ENCODE measurements at places on chromosomes 1 and 21.

DNA sequence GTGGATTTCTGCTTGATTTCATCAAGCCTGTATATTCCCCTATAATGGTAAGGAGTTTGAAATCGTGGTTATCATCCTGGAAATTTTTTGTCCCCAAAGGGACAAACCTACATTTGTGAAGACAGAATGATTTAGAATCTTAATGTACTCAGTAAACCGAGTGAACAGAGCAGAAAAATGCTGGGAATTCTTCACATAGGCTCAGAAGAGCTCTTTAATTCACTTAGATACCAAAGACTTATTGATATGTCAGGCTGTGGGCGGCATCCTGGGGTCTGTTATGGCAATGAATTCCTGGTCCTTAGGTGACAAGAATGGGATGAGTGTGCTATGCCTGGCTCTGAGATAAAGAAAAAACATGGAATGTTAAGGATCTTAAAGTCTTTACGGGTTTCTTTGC, 74.9 kb downstream of the ROR1 start:
- no peak for DNase-seq

DNA sequence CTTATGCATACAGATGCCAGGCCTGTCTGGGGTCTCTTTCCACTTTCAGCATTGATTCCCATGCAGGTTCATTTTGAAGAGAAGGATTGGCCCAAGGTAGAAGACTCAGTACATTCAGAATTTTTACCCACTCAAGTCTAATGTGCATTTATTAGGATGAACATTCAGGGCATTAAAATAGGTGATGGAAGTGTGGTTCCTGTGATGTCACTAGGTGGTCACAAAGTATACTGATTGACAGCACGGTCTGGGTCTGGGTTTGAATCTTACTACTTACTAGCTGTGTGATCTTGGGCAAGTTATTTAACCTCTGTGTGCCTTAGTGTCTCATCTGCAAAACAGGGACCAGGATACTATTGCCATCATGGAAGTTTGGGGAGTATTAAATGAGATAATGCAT, 711 bp upstream of the ZNF648 start:
- no peak for DNase-seq

- DNase-seq, result no peak
Measured at GRCh38 chr1:1861339-1861730, 29.6 kb downstream of the GNB1 start.

DNA sequence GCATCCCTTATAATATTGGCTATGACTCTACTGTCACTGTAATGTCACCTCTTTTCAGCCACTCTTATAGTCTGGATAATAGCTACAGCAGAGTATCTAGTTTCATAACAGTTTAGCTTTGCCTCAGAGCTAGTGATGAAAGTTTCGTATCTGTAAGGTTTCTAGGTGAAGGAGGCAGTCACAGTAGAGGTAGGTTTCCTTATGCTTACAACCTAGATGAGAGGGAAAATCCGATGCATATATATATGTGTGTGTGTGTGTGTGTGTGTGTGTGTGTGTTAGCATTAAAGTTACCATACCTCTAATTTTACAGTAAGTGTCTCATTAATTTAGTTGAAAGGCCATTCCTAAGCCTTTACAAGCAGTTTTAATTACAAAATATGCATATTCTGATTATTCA, 2.2 kb upstream of the TOR1AIP2 start:
- no peak for DNase-seq

DNA sequence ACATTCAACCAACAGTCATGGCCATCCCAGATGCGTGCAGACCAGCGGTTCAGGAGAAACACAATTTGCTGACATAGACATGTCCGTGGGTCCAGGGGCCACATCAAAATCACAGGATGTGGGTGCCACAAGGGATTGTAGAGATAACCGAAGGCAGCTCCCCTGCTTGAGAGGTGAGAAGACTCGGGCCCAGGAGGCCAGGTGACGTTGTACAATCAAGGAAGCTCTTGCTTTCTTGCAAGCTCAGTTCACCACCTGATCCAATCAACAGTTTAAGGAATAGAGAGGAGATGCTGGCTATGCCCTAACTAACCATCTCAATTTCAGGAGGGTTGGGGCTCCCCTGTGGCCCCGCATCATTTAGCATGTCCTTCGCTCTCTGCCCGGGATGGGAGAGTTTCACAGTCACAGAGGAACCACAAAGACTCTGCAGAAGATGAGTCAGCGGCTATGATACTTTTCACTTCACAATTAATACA, 19.5 kb downstream of the UBASH3A start:
- peak; percentile 24 for DNase-seq

- peak; percentile 14 for DNase-seq
Measured at GRCh38 chr1:154493276-154493675, 8.7 kb upstream of the TDRD10 start.

DNA sequence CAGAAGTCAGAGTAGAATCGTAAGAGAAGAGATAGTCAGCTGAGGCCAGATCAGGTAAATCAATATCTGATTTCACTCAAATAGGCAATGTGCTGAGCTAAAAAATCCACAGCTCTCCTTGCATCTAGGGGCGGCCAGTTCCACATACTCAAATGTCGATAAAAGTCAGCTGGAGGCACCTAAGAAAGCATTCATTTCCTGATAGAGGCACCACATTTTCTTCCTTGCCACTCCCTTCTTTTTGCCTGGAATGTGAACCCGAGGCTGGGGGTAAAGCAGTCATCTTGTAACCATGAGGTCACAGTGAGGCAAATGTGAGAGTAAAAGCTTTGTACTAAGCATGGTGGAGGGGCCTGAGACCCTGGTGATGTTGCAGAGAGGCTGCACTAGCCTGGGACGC, 24.2 kb upstream of the CTPS1 start:
- DNase-seq, result no peak

- DNase-seq, result no peak
Measured at GRCh38 chr1:231420299-231420958, 1.7 kb downstream of the EGLN1 start.

DNA sequence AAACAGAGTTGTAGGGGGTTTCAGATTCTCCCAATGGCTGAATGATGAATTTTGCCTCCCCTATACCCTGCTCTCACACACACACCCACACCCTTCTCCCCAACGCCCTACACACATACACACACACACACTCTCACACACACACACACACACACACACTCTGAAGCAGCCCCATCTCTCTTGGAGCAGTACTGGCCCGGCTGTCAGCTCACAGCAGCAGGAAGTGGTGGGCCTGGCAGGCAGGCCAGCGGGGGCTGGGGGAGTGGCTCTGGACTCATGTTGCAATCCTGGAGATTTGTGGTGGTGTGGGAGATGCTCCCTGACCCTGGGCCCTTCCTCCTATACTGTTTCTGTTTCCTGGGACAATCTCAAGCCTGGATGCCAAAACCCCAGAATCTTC, 2.2 kb downstream of the IKBKE start:
- no peak for DNase-seq

DNA sequence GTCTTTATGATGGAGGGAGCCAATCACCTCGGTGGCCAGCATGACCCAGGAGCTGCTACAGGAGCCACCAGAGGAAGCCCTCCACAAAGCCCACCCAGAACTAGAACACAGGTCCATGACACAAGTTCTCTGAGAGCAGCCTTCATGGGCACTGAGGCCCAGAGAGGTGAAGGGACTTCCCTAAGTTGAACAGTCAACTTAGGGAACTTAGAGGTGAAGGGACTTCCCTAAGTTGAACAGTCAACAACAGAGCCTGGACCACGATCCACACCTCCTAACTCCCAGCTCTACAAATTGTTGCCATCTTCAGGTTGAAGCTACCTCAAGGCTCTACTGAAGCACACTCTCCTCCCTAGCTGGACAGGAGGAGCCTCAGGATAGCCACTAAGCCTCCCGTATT, 132.7 kb downstream of the CCDC185 start:
- DNase-seq, result no peak

DNA sequence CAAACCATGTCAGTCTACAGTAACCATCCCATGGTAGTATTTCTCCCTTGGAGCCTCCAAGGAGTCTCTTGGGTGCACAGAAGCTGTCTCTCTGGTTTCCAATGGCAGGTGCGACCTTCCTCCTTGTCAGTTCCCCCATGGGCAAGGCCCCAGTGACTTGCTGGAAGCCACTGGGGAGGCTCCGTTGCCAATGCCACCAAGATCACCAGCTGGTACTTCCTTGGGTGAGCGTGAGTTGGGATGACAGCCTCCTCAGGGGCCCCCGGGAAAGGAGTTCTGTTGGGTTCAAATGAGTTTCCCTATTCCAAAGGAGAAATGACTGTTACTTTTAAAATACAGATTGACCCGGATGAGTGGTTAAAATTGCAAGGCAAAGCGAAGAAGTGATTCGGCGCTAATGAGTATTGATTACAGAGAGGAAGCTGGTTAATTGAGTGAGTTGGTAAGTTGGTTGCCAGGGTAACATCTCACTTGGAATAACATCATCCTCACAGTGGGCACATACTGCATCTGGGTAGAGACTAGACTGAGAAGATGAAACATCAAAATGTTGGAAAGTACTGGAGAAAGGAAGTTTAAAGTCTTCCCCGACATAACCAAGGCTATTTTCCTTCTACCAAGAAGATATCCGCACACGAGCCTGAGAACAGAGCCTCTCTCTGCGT, 53.0 kb upstream of the LAPTM5 start:
- no peak for DNase-seq

- DNase-seq, result no peak
Measured at GRCh38 chr1:158119976-158120653, 60.6 kb upstream of the CD1D start.

DNA sequence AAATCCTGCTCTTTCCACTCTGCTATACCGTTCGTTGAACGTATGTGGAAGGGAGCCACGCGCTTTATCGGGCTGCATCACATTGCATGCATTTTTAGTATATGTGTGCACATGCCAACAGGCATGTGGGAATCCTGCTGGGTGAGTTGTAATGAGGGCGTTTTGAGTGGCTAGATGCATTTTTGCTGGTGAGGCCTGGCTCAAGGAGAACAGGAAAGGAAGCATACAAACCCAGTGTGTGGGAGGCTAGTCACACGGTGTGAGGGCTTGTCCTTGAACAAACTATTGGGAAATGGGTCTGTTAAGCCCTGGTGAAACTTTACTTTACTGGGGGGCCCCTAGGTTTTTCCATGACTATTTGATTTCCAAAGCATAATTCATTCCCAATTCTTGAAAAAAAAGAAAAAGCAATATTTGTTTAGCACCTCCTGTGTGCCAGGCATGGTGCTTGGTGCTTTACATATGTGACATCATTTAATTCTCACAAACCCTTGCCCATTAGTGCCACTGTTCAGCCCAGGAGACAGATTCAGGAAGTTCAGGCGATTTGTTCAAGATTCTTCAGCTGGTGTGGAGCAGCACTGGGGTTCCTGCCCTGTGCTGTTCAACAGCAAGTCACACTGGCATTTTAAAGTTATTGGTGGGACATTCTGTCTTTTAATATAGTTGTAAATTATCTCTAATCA, 25.6 kb upstream of the JUN start:
- no peak for DNase-seq

DNA sequence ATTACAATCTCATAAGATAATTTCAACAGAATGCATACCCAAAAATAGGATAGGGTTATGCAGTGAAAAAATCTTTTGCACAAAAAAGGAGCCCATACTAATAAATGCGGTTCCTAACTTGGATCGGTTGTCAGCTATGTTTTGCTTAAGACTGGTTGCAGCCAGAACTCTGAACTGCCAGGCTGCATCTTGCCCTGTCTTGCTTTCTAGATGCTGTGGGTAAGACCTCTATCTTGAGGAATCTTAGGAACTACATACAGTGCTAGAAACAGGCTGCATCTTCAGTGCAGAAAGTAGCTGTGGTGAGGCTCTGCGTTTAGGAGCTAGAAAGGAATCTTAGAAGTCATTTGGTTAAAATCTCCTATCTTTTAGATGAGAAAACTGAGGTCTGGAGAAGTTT, 45.6 kb upstream of the PLA2G4A start:
- no peak for DNase-seq

DNA sequence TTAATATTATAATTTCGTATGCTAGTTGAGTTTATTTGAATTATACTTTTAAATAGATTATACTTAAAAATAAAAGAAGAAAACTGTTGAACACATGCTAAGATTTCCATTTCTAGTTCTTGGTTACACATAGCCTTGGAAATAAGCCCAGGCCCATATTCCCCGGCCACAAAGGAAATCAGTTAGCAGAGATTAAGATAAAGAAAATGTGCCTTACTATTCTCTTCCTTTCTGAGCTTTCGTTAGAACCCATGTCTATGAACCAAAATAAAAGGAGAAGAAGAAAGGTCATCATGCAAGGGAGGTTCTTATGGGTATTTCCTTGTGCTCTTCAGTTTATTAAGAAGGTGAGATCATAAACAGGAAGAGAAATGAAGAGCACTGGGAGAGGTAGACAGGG, 32.3 kb upstream of the CRP start:
- DNase-seq, result no peak

- no peak for DNase-seq
Measured at GRCh38 chr21:44057960-44058651, 46.0 kb downstream of the TRAPPC10 start.

DNA sequence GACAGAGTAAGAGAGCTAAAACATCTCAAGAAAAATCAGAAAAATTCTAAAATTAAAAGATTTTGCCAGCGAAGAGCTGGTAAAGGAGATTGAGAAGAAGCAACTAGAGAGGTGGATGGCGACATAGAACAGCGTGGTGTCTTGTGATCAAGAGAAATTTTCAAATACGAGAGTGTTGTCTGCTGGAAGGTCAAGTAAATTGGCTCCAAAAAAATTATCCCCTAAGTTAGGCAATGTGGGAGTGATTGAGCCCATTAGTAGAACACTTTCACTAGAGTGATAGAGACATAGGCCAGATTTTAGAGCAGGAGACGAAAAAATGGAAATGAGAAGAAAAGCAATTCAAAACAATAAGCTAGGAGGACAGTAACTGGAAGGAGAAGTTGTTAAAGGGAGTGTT, 94.3 kb upstream of the MPC2 start:
- DNase-seq, result no peak

- DNase-seq, result no peak
Measured at GRCh38 chr1:228168563-228169270, 3.1 kb downstream of the IBA57 start.

DNA sequence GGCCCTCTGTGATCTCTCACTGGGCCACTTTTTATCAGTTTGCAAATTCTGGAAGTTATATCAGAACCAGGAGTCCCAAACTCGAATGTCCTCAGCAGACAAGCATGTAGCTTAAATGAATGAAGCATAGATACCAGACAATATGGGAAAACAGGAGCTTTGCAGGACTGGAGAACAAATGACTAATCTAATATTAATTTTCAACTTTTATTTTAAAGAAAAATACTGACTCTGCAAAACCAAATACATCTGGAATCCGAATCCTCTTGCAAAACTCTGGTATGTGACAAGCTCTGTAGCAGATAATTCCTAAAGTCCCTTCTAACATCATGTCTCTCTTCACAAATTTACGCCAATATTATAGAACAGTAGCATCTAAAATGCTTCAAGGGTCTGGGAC, 427.4 kb downstream of the TTLL7 start:
- DNase-seq, result no peak

GRCh38 chr1:185152187-185152767, 4.5 kb downstream of the TRMT1L start:
- DNase-seq, result no peak

DNA sequence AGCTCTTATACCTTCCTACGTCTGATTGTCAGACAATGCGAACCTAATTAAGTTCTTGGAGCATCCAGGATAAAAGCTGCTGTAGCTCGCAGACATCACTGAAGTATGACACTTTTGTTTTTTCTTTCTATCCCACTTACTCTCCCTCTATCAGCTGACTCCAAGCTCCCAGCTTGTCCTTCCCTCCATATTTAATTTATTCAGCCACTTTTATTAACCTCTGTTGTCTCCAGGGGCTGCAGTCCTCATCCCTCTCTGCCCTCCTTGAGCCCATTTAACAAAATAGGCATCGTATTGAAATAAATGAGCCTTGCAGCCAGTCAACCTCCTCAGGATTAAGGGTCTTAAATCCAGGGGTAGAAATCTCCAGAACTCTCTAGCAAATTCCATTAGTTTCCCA, 7.1 kb downstream of the KIRREL1 start:
- DNase-seq, result no peak
